GM10248 (cell line): ENCODE measurements at places on chromosomes 5 and 9.

GRCh38 chr9:15262581-15262980, 44.4 kb downstream of the TTC39B start:
- DNase-seq = no peak

DNA sequence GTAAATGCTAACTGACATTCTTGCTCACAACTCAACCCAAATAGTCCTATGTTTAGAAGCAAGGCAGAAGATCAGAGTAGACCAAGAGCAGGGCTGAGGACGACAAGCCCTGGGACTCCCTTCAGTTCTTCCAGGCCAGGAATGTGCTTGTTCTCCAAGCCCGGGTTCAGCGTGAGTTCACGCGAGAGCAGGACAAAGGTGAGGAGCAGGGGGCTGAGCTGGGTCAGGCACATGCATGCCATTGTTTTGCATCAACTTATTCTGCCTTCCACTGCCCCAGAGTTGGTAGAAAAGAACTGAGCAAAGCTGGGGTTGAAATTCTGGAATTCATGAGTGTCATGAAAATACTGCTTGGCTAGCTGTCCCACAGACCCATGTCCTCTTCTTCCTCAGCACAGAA, 206.5 kb downstream of the PAX5 start:
- no peak for DNase-seq

DNA sequence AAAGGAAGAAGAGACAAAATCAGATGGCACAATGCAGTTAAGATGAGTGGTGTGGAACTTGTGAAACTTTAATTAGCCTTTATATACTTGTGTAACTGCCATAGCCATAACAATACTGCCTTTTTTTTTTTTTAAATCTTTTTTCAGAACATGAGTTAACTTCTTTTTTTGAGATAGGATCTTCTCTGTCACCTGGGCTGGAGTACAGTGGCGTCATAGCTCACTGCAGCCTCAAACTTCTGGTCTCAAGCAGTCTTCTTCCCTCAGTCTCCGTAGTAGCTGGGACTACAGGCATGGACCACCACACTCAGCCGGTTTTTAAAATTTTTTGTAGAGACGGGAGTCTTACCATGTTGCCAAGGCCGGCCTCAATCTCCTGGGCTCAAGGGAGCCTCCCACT, 37.2 kb downstream of the GPBP1 start:
- DNase-seq = no peak

GRCh38 chr5:146111409-146111808, 6.0 kb upstream of the PLAC8L1 start:
- DNase-seq = no peak

DNA sequence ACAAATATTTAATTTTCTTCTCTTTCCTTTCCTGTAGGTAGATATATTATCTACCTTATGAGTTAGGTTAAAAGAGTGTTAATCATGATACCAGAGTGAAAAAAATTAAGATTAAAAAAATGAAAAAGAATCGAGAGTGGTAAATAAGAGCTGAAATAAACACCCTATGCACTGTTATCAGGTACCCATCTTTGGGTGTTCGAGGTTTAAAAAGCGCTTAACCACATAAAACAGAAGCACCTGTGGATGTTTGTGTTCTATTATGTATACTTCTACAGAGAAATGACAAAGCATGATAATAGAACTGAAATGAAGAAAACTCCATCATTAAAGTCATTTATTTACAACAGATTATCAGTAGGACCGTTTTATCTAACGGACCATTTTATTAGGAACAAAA, 25.7 kb upstream of the GCNT4 start:
- no peak for DNase-seq

DNA sequence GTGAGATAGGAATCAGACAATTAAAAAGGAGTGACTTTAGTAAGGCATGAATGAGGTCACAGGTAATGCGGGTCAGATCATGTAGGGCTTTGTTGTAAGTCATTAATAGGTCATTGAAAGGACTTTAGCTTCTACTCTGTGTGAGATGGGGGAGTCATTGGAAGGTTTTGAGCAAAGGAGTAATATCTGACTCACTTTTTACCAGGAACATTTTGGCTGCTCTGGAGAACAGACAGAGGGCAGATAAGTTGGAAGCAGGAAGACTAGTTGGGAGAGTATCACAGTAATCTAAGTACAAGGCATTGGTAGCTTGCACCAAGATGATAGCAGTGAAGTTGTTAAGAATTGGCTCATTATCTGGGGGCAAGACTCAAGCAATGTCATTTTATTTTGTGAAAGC, 37.4 kb downstream of the KIF2A start:
- no peak for DNase-seq

DNA sequence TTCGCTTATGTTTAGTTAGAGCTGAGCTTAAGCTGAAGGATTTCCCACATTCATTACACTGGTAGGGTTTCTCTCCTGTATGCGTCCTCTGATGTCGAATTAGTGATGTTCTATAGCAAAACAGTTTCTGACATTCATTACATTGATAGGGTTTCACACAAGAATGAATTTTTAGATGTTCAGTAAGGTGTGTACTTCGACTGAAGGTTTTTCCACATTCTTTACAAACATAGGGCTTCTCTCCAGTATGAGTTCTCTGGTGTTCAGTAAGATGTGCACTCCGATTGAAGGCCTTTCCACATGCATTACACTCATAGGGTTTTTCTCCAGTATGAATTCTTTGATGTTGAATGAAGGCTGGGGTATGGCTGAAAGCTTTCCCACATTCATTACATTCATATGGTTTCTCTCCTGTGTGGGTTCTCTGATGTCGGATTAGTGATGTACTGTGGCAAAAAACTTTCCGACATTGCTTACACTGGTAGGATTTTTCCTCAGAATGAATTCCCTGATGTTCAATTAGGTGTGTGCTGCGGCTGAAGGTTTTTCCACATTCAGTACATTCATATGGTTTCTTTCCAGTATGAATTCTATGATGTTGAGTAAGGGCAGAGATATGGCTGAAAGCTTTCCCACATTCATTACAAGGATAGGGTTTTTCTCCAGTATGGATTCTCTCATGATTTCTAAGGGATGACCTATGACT, 14.6 kb downstream of the ZNF883 start:
- DNase-seq = no peak

DNA sequence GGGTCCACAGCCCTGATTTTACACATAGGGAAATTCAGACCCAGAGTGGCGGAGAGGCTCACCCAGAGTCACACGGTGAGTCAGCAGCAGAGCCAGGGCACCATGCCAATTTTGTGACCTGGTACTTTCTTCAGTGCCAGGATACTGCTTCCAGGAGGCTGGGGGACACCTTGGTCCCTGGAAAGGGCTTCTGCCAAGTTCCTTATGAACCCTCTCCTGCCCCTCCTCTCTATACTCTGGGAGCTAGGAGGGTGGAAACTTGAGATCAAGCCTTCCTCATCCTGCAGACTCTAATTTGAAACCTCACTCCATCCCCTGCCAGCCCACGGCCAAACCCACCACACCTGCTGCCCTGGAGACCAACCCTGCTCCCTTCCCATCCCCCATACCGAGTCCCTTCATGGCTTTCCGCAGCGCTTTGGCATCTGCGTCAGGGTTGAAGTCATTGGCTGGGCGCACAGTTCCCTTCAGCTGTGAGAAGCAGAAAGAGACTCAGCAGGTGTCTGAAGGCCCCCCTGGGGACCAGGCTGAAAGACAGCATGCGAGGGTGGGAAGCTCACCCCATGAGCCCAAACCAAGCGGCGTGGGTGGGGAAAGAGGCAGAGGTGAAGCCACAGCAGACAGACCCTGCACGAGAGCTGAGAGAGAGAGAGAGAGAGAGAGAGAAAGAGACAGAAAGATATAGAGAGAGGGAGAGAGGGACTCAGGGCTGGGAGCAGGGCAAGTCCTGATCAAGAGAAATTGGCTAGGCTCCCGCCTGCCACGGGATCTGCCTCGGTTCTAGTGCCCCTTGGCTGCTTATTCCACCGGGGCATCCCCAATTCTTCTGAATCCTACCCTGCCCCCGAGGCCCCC, 33.5 kb downstream of the ANXA6 start:
- peak; percentile 88 for DNase-seq

DNA sequence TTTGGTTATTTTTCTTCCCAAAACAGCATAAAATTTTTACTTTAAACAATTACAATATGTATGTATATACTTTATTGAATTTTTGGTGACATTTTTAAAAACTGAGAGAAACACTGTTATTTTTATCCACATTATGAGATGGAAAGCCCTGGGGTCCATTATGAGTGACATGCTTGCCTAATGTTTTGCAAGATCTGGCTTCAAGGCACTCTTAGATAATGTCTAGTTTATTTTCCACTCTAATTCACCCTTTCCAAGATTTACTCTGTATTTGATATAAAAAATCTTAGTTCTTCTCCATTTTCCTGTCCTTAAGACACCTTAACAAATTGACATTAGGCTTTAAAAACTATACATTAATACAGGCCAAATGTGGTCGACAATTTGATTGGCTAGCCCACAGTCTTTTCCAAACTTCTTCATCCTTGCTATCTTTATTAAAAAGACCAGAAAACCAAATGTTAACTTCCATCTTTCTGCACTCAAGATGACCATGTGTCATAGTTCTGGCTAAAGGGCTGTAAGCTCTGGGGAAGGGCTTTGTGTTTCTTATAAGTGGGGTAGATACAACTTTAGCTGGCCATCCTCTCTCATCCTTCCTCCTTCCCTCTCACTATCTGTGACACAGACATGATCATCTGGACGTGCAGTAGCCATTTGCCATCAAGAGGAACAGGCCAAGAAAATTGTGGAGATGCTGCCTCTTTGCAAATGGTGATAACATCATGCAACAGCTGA, 561.1 kb downstream of the PDE4D start:
- DNase-seq = no peak

DNA sequence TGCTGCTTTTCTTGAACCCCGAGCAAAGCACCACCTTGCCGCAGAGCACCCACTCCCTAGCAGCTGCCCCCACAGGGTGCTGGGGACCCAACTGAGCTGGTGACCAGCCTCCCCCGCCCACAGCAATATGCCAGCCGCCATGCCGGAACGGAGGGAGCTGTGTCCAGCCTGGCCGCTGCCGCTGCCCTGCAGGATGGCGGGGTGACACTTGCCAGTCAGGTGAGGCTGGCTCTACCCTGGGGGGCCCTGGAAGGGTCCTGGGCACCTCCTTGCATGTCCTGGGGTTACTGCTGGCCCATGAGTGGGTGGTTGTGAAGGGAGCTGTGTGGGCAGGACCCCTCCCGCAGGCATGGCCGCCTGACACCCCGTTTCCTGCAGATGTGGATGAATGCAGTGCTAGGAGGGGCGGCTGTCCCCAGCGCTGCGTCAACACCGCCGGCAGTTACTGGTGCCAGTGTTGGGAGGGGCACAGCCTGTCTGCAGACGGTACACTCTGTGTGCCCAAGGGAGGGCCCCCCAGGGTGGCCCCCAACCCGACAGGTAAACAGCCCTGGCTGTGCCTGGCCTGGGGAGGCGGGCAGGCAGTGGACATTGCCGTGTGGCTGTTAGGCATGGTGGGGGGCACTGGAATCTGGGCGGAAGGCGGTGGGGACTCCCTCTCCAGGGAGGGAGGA, 7.2 kb downstream of the EGFL7 start:
- no peak for DNase-seq

GRCh38 chr5:118722122-118723020, 266.0 kb downstream of the DTWD2 start:
- no peak for DNase-seq

DNA sequence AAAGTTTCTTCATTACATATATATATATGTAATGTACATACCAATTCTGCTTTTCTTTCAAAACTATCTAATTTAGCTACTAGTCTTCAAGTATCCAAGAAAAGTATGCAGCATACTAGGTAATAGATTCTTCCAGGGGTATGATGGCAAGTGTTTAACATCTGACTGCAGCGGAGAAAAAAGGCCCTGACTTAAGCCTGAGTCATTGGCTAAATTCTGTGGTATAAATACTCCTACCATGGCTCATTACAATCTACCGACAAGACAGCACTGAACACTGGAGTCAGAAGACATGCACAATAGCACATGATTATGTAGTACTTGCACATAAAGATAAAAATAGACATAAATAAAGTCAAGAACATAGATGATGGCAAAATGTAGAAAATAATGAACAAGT, 439.9 kb downstream of the BRINP1 start:
- DNase-seq = no peak

GRCh38 chr9:94068257-94068656, 16.0 kb upstream of the PTPDC1 start:
- no peak for DNase-seq

DNA sequence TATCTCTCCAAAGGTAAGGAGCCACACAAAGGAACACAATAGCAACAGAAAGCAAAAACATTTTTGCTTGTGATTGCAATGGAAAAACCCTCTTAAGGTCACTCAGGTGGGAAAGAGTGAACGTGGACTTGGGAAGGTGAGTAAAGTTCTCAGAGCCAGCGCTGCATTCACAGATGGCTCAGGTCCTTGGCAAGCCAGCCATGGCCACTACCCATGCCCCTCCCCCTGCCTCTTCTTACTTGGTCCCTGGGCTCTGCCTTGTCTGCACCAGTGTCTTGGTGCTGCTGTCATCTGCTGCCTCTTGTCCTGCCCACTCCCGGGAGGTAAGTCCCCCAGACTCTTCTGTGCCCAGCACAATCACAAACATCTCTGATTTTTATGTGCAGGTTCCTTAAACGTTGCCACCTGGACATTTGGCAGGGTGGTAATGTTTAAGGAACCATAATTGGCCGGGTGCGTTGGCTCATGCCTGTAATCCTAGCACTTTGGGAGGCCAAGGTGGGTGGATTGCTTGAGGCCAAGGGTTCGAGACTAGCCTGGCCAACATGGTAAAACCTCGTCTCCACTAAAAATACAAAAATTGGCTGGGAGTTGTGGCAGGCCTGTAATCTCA, 74.6 kb downstream of the FEM1C start:
- no peak for DNase-seq

- no peak for DNase-seq
Observed at GRCh38 chr5:112794410-112794809, 56.7 kb downstream of the APC start.

DNA sequence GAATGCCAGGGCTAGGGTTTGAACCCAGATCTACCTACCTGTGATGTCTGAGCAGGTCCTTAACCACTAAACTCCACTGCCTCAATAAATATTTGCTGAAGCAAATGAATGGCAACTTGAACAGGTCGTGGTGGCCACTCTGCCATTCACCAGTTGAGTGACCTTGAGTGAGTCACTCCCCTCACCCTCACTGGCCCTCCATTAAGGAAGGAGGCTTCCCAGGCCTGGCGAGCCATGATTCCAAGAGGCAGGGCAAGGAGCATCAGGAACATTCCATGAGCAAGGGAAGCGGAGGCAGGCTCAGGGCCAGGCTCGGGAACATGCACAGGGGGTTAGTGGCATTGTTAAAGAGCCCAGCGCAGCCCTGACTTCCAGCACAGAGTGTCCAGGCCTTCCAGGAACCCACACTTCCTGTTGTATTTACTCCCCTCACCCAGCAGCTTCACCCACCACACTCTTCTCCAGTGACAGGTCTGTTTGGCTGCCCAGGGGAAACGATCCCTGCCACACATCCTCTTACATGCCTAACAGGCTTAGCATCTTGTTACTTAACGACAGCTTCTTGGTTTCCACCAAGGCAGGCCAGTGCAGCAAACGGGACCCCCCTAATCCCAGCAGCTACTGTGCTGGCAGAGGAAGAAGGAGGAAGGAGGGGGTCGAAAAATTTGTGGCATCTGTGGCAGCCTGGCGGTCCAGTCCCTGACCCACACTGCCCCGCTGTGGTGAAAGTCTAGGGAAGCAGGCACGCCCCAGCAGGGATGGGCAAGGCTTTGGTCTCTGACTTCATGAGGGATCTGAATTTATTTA, 43.7 kb upstream of the TTC1 start:
- peak; percentile 46 for DNase-seq
